ENCODE measurements at places on chromosomes 2 and 18.

GRCh38 chr2:28415010-28415409 lies 22.4 kb downstream of the FOSL2 start:
- no peak for DNase-seq

DNA sequence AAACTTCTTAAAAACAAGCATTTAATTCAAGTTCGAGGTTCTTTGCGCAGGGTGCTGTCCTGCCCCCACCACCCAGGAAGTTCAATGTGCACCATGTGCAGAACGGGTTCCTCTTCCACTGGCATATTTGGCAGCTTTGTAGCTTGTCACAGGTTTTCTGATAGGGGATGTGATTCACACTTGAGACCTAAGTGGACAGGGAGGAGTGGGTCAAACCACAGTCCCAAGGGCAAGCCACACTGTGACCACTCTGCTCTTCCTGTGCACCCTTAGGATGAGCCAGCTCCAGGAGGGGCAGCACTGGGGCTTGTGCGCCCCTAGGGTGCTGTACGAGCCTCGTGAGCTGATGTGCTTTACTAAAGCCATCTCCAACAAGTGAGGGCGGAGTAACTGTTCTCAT lies 82.5 kb downstream of the TGFA start:
- DNase-seq = no peak

DNA sequence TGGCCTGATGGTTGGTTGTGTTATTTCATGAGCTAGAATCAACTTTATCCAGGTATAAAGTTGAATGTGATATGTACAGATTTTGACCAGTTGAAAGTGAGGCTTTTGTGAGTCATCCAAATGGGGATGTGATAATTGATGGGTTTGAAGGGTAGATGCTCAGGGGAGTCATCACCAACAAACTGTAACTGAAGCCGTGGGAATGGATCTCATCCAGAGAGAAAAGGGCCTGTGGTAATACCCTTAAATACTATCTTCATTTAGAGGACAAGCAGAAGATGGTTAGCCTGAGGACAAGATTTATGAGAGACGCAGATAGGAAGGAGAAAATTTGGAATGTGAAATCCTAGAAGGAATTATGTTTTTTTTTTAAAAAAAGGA lies 90.5 kb upstream of the MYO3B start:
- no peak for DNase-seq

DNA sequence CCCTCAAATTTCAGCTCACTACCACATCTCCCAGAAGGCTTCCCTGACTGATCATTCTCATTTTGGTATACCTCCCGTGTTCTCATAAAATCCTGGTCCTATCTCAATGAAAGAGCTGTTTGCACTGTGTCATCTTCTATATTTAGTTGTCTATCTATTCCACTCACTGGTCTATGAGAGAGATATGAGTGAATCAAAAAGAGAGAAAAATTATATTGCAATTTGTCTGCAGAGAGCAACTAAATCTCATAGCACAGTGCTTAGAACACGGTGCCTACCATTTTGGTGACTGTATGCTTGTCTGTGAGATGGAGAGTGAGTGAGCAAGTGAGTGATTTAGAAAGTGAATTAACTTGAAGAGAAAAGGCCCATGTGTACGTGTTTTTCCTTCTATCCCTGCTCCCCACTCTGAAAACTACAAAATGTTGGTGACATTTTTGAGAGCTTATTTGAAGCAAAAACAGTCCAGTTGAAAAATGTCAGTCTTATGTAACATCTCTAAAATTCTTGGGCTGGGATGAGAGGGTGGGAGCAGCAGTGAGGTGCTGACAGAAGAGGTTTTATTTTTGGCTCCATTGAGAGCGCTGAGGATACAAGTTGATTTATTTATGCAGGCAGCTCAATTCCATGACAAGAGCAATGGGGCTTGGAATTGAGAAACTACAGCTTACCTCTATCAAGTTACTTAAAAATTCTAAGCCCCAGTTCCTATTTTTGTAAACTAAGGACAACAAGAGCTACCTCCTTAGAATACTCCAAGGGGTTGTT lies 373.5 kb upstream of the CHST9 start:
- DNase-seq = no peak

GRCh38 chr2:131519466-131519865 lies 8.2 kb upstream of the CCDC74A start:
- no peak for DNase-seq

GRCh38 chr2:191382801-191383200 lies 137.6 kb downstream of the MYO1B start:
- no peak for DNase-seq

GRCh38 chr2:16442971-16443370 lies 222.7 kb downstream of the CYRIA start:
- DNase-seq = no peak

- no peak for DNase-seq
Observed at GRCh38 chr2:170924969-170925368, 4.1 kb upstream of the GORASP2 start.

DNA sequence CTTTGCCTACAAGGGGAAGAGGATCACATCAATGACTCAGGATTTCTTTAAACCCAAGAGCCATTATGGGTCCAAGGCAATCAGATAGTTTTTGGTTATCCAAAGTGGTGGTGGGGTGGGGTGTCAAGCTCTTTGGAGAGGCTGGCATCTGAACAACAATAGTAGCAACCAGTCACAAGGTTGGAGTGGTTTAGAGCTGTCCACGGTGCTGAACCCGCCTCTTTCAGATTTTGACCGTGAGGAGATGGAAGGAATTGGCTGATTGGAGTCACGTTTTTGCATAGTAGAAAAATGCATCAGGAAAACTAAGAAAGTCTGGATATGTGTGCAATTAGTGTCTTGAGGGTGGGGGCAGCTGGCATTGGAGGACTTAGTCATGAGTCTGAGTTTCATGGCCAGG lies 159.9 kb downstream of the LOXHD1 start:
- DNase-seq = no peak

DNA sequence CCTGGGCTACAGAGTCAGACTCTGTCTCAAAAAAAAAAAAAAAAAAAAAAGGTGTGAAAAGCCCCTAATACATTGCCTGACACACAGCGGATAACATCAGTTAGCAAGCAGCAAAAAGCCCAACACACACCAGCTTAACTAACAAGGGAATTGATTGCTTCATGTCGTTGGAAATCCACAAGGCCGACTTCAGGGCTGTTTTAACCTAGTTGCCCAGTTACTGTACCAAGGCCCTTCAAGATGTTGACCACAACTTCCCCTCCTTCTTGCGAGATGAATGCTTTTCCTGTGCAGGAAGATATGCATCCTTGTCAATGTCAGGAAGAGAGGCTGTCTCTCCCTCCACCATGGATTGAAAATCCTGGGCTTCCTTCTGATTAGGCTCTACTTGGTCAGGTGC lies 202.9 kb downstream of the MIB1 start:
- no peak for DNase-seq

GRCh38 chr2:220931491-220931890 lies 640.6 kb downstream of the EPHA4 start:
- DNase-seq = no peak

GRCh38 chr18:30862900-30863299 lies 179.6 kb downstream of the DSC3 start:
- DNase-seq = no peak

GRCh38 chr2:120314690-120315366 lies 31.1 kb upstream of the INHBB start:
- no peak for DNase-seq

- DNase-seq = no peak
Observed at GRCh38 chr2:214246417-214246816, 164.4 kb upstream of the VWC2L start.

- no peak for DNase-seq
Observed at GRCh38 chr18:65516209-65516608, 234.6 kb upstream of the CDH7 start.

GRCh38 chr2:126700677-126701076 lies 44.7 kb downstream of the GYPC start:
- DNase-seq = no peak

GRCh38 chr2:238496756-238497609 lies 70.3 kb downstream of the ASB1 start:
- DNase-seq = no peak

Data from activated CD4-positive, CD25-positive, alpha-beta regulatory T cell (primary cell).